Activated CD4-positive, alpha-beta T cell treated with anti-CD3 and anti-CD28 coated beads, Interleukin-2, amount 50 U/mL, for 4 hours (primary cell): ENCODE measurements at places on chromosomes 7 and 10.
A peak's percentile ranks its signal among the peaks of the same experiment; 100 is the strongest.

DNA sequence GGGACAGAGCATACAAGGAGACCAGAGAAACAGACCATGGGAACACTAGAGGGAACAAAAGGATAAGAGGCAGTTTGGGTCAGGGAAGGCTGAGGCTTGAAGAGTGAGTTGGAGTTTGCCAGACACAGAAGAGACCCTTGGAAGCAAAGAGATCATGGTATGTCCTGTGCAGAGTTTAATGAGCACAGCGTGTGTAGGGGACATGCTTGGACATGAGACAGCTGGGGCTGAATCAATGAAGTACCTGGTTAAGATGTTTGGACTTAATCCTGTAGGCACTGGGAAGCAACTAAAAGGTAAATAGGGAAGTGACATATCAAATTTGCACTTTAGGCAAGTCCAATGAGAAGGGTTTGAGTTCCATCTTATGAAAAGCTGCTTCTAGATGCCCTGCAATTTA is 79.6 kb downstream of the KIAA1217 start:
- no peak for DNase-seq

DNA sequence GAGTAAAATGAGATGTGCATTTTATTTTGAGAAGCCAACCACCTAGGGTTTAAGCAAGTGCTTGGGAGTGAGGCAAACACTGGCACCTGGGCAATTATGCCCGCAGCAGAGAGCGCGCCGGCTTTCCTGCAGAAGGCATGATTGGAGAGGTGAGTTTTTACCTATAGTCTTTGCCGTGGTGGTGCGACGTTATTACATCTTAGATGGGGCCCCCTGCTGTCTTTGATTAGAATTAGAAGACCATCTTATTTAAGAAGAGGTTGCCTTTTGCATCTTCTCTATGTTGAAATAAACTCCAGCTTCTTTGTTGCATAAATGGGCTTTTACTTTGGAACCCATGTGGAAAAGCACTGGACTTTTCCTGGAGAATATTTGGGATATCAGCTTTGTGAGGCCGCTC is 409.5 kb downstream of the GLRX3 start:
- no peak for DNase-seq

GRCh38 chr7:133050200-133050995 is 31.5 kb downstream of the CHCHD3 start:
- no peak for DNase-seq

GRCh38 chr7:127158659-127159058 is 94.1 kb downstream of the GRM8 start:
- no peak for DNase-seq

DNA sequence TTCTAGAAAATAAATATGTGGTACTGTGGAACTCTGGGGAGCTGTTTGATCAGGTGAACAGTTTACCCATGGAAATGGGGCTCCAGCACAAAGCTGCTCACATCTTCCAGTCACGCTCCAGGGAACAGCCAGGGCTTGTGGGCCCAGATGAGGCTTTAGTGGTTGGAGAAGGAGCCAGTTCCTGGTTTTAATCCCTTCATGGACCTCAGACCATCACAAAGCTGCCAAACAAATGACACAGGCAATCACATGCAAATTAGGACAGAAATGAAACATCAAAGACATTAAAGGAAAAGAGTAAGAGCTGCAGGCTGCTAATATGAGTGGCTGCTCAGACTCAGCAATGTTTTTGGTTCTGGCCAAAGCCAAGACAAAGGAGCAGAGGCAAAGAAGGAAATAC is 2.2 kb upstream of the ATP6V0E2 start:
- DNase-seq, result no peak

DNA sequence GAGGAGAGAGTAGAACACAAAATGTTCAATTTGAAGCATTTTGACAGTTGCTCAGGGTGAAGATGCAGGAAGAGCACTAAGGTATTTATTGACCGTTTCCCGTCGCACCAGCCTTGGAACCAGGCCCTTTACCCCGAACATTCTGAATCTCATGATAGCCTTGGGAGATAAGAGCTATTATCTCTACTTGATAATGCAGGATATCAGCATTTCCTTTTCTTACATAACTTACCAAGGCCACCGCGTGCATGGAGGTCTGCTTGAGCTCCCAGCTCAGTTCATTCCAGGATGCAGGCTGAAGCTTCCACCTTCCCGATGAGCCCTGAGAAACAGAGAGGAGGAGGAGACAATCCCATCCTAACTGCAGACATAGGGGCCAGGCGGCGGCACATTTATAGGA is 324.2 kb upstream of the COBL start:
- DNase-seq, result no peak

DNA sequence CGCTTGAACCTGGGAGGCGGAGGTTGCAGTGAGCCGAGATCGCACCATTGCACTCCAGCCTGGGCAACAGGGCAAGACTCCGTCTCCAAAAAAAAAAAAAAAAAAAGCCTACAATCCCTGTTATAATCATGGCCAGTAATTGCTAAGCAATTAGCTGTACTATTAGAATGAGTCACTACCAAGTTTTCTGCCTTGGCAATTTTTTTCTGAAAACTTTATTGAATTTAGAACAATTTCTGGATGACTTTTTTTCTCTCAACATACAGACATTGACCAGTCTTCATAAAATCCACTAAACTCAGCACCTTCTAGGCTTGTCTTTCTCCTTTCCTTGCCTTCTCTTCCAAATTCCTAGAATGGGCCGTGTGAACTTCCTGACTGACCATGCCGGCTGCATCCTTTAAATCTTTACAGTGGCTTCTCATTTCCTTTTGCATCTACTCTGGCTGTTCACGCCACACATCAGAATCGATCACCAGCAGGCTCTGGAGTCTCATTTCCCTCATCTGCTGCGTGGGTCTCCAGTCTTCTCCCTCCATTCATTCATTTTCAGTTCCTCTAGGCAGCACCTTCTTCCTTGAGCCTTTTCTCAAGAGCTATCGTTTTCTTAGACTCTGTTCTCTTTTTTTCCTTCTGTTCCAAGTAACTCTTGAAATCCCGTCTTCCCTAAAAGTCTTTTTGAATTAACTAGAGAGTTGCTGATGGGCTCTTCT is 107.9 kb downstream of the KAT6B start:
- no peak for DNase-seq

DNA sequence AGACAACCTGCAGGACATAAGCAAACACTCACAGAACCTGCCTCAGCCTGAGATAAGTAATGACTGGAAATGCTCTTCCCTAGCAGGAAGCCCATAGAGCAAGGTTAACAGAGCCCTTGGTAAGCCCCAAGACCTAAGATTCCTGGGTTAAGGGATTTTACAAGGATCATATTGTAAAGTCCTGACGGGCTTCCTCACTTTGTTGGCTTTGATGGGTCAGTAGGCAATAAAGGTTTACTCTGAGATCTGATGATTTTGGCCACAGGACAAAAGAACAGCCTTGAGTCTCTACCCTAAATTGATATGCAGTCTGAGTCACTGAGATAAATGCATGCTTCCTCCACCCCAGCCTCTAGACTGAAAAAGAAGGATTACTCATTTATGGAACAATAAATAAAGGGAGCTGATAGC is 270.8 kb downstream of the HTR7 start:
- no peak for DNase-seq

DNA sequence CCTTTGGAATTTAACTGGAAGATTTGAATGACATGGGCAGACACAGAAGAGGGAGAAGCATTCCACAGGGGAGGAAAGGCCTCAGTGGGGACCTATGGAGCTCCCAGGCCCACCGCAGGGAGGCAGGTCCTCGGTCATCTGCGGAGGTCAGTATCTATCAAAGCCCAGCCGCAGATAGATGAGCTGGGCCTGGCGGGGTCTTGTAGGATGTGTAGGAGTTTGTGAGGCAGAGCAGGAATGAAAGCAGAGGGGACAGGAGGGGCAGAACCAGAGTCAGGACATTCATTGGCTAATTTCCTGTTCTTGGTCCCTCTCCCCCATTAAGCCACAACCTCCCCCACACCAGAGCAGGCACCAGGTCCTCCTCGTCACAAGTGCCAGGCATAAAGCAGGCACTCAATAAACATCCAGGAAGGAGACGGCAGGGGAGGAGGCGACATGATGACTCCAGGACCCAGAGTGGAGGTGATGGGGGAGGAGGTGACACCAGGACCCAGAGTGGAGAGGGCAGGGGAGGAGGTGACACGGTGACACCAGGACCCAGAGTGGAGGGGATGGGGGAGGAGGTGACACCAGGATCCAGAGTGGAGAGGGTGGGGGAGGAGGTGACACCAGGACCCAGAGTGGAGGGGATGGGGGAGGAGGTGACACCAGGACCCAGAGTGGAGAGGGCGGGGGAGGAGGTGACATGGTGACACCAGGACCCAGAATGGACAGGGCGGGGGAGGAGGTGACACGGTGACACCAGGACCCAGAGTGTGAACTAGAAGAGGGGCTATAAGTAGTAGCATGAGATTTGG is 83.7 kb upstream of the PDGFA start:
- DNase-seq, result peak; percentile 30

DNA sequence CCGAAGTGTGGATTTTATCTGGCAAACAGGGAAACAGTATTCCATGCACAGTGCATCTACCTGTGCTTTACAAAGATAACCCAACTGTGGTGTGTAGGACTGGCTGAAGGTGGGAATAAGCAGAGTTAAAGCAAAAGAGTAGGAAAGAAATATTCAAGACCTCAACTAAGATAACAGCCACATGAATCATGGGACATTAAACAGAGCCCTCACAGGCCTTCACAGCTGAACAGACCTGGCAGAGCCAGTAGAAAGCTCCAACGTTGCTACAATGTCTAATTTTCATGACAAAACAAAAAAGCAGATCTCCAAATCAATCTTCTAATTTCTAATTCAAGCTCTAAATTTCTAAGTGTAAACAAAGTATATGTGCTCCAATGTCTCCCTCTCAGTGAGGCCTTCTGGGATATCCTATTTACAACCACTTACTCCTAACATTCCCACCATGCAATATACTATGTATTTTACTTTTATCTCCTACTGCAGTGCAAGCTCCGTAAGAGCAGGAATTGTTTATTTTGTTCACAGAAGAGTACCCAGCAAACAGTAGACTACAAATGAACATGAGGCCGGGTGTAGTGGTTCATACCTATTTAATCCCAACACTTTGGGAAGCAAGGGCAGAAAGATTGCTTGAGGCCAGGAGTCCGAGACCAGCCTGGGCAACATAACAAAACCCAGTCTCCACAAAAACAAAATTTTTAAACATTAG is 63.5 kb downstream of the UBE2H start:
- no peak for DNase-seq

DNA sequence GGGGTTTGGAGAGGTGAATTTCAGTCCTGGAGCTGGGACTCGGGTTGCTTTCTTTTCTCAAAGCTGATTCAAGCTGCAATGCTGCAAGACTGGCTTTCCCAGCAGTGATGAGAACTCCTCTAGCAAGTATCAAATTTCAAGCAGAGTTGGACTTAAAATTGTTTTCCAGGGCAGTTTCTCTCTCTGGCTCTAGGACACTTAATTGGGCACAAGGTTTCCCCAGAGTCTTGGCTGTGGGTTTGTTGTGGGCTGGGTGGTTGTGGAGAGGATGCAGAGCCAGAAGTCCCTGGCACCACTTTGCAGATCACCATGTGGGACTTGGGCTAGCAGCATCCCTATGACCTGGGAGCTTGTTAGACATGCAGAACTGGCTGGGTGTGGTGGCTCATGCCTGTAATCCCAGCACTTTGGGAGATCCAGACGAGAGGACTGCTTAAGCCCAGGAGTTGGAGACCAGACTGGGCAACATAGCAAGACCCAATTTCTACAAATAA is 16.8 kb downstream of the AKR1B15 start:
- DNase-seq, result no peak

DNA sequence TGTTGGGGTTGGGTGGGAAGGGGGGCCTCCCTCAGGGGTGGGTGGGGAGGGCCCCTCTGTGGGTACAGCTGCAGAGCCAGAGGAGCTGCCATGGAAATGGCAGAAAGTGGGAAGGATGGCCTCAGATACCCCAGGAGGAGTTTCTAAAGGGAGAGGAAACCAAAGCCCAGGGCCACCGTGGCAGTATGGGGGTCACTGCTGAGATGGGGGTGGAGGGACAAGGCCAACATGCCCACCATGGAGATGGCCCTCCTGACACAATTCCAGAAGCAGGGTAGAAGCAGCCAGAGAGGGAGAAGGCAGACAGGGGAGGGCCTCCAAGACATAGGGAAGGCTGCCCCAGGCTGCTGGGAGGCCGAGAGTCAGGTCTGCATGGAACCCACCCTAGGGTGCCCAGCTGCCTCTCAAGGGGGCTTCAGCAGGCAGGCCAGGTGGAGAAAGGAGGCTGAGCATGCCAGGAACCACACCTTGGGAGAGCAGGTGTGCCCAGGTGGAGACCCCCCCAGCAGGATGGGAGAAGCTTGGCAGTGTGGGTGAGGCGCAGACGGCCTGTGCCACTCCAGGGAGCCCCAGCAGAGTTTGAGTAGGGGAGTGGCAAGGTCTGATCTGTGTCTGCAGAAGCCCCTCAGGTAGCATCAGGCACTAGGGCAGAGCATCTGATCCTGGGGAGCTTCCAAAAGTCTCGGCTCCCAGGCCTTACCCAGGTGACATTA is 146.8 kb downstream of the ARHGAP22 start:
- no peak for DNase-seq

DNA sequence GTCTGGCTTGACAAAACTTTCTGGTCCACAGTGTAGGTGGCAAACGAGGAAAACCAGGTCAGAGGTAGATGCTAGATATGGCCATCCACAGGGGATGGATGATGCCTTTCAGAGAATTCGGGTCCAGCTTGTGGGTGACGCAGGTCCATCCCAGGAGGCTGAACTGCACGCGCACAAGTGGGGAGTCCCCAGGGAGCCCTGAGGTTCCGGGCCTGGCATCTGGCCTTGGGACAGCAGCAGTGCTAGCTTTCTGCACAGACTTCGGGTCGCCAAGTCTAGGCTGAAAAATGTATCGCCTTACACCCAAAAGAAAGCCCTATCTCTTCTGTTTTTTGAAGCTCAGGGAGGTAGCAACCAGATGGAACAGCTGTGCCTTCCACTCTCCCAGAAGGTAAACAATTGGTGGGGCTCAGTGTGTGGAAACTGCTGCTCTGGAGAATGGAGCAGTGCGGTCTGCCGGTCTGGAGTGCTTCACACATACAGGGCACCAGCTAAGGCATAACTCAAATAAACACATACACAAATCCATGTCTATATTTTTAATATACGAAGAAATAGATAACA is 119.3 kb upstream of the ACBD5 start:
- DNase-seq, result no peak

DNA sequence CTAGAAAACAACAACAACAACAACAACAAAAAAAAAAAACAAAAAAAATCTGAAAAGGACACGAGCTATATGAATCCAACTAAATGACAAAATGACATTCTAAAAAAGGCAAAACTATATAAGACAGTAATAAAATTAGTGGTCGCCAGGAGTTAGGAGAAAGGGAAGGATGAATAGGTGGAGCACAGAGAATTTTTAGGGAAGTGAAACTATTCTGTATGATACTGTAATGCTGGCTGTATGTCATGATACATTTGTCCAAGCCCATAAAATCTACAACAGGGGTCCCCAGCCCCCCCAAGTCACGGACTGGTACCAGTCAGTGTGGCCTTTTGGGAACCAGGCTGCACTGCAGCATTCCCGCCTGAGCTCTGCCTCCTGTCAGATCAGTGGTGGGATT is 2.8 kb upstream of the PUS7 start:
- DNase-seq, result no peak

- DNase-seq, result no peak
Measured at GRCh38 chr10:77644557-77645243, 7.1 kb upstream of the KCNMA1 start.

GRCh38 chr7:31705377-31705776 is 18.4 kb downstream of the PPP1R17 start:
- DNase-seq, result no peak
